ENCODE measurements at places on chromosomes 13 and 19.

GRCh38 chr13:78816592-78816991 is 157.6 kb upstream of the OBI1 start:
- no peak for DNase-seq

DNA sequence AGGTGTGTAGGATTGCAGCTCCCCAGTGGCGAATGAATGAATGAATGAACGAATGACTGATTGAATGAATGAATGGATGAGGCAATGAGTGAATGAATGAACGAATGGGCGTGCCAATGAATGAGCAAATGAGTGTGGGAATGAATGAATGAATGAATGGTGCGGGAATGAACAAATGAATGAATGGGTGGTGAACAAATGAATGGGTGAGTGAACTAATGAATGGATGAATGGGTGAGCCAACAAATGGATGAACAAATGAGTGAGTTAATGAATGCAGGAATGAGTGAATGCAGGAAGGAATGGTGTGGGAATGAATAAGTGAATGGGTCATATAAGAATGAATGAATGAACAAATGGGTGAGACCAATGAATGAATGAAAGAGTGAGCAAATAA is 14.7 kb downstream of the ANKRD24 start:
- no peak for DNase-seq

DNA sequence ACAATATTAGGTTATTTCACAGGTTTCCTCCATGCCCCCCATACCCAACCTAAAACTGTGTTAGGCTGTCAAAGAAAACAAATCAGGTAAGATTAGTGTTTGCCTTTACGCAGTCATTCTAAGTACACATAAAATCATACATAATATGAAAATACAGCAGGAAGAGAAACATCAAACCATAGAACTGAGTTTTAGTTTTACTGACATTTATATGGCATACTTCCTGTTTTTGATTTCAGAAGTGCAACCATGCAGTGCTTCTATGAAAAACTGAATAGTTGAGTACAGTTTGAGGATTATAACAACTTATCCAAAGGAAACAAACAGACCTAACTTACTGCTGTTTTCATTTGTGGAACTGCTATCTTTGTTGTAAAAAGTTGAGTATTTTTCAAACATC is 91.3 kb downstream of the KCNRG start:
- no peak for DNase-seq

DNA sequence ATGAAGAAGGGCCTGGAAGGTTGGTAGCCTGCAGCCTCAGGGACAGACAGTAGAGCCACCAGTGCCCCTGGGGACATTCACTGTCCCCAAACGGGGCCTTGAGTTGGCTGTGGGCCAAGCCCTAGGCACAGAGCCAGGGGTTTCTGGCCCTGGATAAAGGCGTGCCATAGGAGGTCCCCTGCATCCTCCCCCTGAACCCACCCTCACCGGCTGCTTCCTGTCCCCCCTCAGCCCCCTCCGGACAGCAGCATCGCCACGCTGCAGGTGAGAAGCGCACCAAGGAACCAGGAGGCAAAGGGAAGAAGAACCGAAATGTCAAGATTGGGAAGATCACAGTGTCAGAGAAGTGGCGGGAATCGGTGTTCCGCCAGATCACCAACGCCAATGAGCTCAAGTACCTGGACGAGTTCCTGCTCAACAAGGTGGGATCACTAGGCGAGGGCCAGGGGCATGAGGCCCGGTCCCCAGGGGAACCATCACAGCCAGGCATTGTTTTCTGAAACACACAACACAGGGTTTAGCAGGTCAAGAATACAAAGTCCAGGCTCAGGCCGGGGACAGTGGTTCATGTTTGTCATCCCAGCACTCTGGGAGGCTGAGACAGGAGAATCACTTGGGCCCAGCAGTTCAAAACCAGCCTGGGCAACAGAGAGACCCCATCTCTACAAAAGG is 14.6 kb upstream of the USE1 start:
- DNase-seq: no peak

DNA sequence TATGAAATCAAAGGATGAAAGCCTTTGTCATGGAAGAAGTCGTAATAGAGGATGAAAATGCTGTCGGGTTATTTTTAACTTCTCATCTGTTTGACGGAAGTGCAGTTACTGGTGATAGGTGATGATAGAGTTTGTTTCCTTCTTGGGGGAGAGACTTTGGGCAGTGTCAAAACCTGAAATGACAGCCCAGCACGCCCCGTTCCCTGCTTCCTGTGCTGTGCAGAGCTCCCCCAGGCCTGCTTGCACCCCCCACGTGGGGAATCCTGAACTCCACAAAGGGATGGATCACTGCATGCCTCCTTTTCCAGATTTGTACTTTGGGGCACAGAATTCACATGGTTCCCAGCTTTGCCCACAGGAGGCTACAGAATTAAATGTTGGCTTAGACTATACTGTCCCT is 102.7 kb downstream of the ATP11A start:
- DNase-seq: no peak

- no peak for DNase-seq
These were observed 50.8 kb downstream of the EFNB2 start for GRCh38 chr13:106484537-106485193.

DNA sequence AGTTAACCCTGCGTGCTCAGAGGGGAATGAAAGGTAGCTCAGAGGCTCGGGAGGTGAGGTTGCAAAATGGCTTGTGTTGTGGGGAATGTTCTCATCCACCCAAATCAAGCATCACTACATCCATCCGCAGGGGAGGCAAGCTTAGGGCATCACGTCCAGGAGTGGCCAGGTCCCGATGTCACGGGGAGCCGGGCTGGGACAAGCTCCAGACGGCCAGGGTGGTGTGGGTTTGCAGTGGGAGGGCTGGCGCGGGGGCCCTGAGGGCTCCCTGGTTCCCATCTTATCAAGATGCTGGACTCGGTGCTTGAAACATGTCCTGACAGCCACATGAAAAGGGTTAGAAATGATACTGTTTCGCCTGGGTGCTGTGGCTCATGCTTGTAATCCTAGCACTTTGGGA is 25.8 kb downstream of the EPN1 start:
- DNase-seq: no peak

DNA sequence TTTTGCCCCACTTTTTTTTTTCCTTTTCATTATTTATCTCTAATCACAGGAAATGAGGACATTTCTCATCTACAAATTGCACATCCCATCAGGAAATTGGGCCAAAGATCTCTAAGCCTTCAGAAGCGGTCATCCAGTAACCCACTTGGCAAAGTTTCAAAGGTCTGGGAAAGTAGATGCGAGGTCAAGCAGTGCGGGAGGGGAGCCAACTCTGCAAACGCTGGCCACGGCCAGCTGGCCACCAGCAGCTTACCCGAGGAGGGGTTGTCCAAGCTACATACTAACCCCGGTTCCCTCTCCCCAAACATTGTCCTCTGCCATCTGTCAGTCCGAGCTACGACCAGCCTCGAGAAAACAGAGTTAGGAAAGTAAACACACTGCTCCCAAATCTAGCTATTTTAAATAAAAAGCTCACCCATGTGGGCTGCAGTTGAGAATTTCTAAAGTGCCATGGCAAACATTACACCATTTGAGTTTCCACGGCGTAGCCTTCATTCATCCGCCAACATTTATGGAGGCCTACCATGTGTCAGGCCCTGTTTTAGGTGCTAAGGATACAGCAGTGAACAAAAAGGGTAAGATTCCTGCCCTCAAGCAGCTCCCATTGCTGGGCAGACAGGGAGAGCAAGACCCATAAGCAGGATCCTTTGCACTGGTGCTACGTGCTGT is 11.5 kb downstream of the FFAR2 start:
- DNase-seq: no peak

- DNase-seq: no peak
These were observed 139.1 kb downstream of the ZNF675 start for GRCh38 chr19:23547816-23548430.

DNA sequence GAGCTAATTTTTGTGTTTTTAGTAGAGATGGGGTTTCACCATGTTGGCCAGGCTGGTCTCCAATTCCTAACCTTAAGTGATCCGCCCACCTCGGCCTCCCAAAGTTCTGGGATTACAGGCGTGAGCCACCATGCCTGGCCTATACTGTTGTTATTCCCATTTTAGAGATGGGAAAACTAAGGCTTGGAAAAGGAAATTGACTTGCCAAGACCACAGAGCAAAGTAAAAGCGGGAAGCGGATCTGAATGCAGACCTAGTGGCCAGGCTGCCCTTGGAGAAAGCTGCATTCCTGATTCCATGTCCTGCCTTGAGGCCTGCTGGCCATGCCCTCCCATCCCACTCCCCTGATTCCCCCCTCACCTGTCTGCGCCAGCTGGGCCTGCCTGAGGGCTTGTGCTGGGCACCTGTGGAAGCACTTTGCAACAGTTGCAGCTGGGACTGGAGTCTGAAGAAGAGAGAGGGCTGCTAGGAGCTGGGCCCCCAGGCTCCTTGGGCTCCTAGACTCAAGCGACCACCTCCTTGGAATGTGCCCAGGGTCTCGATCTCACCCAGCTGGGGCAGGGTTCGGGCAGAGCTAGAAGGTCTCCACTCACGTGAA is 5.7 kb downstream of the PALM3 start:
- no peak for DNase-seq

- no peak for DNase-seq
These were observed 16.2 kb downstream of the CCDC97 start for GRCh38 chr19:41325947-41326706.

DNA sequence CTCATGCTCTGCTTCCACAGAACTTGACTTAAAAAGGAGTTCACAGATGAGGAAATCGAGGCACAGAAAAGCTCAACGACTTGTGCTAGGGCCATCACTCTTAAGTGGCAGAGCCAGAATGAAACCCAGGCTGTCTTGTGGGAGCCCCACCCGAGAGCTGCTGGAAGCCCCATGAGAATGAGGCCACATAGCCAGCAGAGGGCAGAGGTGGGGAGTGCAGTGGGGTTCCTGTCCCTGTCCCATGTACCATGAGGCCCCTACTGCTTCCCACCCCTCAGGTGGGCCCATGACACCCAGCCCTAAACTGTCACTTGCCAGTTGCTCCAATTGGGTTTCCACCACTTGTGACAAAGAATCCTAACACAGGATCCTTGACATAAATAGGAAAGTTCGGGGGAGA is 175.9 kb downstream of the IRS2 start:
- no peak for DNase-seq

DNA sequence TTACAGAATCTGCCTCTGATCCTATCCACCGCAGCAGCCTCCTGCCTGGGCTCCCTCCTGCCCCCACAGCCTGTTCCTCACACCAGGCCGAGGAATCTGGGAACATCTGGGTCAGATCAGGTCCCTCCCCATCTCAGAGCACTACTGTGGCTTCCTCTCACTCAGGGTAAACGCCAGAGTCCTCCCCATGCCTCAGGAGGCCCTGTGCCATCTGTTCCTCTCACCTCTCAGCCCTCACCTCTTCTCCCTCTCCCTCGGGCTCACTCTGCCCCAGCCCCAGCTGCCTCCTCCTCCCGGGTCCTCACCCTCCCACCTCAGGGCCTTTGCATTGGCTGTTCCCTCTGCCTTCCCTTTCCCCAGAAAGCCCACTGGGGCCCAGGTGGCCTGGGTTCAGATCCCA is 18.2 kb downstream of the FCGBP start:
- no peak for DNase-seq

GRCh38 chr19:6707658-6708018 is 12.8 kb downstream of the C3 start:
- no peak for DNase-seq

GRCh38 chr13:76860706-76861105 is 25.5 kb downstream of the KCTD12 start:
- DNase-seq: no peak
